Activated naive CD4-positive, alpha-beta T cell (primary cell): ENCODE measurements at places on chromosomes 11 and 22.

- DNase-seq: no peak
Observed at GRCh38 chr11:62018981-62019664, 51.7 kb upstream of the FTH1 start.

DNA sequence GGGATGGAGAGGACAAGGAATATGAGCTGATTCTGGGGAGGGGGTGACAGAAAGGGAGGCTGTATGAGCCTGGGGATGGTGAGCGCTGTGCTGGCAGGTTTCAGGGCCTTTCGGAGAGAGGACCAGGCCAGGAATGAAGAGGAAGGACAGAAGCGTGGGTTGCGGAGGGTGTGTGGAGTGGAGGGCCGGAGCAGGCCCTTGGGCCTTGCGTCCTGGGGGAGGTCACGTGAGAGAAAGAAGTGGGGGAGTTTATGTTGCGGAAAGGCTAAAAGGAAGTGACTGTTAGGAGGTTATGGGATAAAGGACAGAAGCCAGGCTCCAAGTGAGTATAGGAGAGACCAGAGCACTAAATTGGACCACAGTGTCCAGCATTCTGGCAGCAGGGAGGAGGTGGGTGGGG is 17.5 kb downstream of the BCR start:
- no peak for DNase-seq

- DNase-seq: no peak
Observed at GRCh38 chr11:72745511-72745910, 6.7 kb downstream of the ARAP1 start.

GRCh38 chr11:66617155-66617834 is 865 bp downstream of the RBM14 start:
- DNase-seq: no peak

DNA sequence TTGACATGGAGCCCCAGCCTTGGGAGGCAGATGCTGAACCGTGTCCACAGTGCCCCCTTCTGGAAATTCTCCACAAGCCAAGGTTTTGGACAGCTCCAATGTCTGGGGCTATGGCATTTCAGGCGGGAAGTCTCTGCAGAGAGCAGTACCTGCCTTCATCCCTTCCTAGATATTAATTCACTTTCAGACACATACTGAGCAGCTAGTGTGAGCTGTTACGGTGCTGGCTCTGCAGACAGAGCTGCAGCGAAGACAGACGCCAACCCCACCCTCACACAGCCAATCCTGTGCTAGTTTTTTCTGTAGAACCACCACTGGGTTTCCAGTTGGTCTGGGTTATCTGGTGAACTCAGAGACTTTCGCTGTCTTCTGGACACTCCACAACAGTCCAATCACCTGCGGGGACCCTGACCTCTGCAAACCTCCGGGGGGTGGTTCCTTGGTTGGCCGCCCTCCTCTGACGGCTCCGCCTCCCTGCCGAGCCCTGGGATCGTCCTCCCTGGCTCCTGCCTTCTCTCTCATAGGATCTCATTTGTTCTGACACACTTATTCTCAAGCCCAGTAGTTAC is 9.1 kb downstream of the LMF2 start:
- DNase-seq: no peak

GRCh38 chr11:85756401-85757200 is 54.3 kb downstream of the SYTL2 start:
- no peak for DNase-seq
